Head of caudate nucleus (tissue), 42 donors: ENCODE measurements at places on chromosomes 2 and 18.

DNA sequence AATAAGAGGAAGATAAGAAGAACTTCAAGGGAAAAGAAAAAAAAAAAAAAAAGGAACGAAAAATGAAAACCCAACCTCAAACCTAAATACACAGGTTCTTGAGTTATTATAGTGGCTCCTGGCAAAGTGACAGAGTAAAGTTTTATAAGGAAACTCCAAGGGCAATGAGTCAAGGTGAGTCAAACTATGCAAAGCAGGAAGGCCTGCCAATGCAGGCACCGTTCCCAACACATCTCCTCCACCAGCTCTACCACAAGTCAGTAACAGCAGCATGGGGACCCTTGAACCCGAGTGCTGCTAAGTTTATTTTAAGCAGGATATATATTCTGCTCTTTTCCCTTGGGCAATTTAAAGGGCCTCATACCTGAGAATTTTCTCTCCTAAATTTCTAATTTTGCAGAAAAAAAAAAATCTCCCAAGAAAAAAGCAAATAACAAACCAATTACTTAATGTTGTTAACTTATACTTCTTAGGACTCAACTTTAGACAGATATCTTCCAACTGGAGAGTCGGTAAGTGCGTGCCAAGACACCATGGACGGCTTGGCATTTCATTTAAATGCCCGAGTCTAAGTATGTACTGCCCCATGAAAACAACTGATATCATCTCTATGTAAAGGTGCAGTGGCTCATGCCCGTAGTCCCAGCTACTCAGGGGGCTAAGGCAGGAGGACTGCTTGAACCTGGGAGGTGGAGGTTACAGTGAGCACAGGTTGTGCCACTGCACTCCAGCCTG lies 75.7 kb upstream of the TFCP2L1 start:
- no peak for DNase-seq

DNA sequence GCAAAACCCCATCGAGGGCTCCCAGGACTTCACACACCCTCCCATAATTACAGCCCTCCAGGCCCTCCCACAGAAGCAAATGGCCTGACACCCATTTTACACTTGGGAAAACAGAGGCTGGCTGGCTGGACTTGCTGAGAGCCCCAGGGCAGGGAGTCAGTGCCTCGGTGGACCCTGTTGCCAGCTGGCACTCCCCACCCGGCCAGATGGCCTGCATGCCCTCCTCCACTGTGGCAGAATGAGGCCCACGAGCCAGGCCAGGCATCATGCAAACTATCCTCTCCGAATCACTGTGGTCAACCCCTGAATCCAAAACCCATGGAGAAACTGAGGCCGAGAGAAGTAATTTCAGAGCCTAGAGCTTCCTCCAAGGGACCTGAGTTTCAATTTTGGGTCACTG lies 129.7 kb downstream of the SMAD2 start:
- DNase-seq, result no peak

DNA sequence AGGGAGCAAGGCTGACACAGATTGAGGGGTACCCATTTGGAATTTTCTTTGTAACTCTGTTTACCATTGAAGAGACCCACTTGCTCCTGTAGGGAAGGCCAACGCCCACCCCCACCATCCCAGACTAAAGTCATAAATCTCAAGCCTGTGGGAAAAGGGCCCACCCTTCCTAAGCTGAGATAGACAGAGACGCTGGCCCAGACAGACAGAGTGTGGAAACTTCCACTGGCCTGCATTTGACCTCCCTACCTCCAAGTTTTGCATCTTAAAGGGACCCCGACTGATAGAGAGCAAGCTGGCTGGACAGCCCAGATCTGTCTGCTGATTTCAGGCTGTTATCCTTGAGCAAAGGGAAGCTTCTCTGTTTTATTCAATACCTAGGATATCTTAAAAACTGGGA lies 48.2 kb upstream of the SLC14A2 start:
- DNase-seq, result no peak

DNA sequence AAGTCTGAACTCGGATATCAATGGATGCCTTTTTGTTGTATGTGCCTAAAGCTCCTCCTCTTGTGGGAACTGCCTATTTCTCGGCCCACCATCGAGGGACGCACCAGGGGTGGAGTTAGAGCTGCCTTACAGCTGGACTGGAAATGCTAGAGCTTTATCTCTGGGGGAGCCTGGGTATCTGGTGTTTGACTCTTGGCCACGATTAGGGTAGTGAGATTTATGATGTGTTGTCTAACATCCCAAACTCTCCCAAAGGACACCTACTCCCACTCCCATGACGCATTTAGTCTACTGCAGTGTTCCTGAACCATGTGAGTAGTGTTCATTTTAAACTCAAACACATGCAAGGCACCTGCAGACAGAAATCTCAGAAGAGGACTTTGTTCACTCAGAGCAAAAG lies 594.8 kb downstream of the METTL4 start:
- DNase-seq, result no peak

DNA sequence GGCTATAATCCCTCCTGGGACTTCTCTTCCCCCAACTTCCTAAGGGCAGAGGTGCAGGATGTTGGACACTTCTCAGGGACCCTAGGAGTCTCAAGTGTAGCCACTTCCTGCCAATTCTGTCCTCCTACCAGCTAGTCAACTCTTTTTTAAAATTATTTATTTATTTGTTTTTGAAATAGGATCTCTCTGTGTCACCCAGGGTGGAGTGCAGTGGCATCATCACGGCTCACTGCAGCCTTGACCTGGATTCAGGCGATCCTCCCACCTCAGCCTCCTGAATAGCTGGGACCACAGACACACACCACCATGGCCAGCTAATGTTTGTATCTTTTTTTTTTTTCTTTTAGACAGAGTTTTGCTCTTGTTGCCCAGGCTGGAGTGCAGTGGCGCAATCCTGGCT lies 11.5 kb downstream of the SFTPB start:
- no peak for DNase-seq

DNA sequence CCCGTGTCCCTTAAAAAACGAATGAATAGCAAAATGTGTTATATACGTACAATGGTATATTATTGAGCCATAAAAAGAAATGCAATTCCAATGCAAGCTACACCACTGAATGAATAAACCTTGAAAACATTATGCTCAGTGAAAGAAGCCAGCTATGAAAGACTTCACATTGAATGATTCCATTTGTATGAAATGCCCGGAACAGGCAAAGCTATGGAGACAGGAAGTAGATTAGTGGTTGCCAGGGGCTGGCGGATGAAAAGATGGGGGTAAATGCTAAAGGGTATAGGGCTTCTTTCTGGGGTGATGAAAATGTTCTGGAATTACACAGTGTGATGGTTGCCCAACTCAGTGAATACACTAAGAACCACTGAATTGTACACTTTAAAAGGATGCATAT lies 113.3 kb downstream of the NOL10 start:
- DNase-seq, result no peak

- DNase-seq, result no peak
These were observed 330.3 kb downstream of the TNS1 start for GRCh38 chr2:217672472-217672871.

GRCh38 chr2:151619337-151619989 lies 114.8 kb downstream of the NEB start:
- DNase-seq, result no peak

- no peak for DNase-seq
These were observed 56.9 kb upstream of the WIPF1 start for GRCh38 chr2:174654419-174654941.

DNA sequence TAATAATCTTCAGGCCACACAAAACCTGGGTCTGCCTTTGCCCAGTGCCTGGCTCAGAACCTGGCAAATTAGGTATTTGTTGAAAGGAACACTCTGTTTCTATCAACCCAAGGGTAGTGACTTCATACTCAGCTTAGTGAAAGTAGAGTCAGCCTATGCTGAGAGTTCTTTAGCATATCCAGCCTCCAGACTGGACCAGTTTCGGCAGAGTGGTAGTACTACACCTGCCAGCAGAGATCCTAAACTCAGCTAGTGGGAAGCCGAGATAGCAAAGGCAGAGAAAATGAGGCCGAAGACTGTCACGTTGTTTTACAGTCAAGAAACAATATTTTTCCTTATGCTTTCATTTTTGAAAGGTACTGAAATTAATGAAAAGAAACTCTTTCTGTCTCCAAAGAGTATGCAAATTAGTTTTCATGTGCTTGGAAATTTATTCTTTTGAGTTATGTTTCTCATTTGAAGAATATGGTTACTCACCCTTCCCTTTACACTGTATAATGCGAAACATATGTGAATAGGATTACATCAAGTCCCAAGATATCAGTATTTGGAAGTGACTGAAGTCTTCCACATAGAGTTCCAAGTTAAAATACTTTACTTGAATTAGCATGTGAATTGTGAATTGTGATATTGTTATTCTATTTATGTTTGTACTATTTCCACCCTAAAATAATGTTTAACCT lies 52.2 kb upstream of the UGP2 start:
- DNase-seq, result no peak

- no peak for DNase-seq
These were observed 38.4 kb downstream of the ARL4C start for GRCh38 chr2:234458466-234458865.

GRCh38 chr18:58354051-58354450 lies 274.8 kb downstream of the ALPK2 start:
- DNase-seq, result no peak
